Smooth muscle cell of trachea (primary cell): ENCODE measurements at places on chromosomes 5 and 9. TPM values are rescaled to one million over a fixed set of nuclear protein-coding genes. Genes with fewer than 3 reads are reported as not detected.

ACTBL2 gene
- not detected in 2 replicates for total RNA-seq

ANKRD55 gene
- under 0.01 TPM in 1 of 2 replicates, not detected in the other for total RNA-seq

CCL27 gene
- 0.15 and 0.17 TPM in 2 replicates for total RNA-seq

BASP1 gene
- total RNA-seq = 112 and 163 TPM in 2 replicates

IRX4 gene
- total RNA-seq = 0.15 TPM in 1 of 2 replicates, not detected in the other

TMEM215 gene
- not detected in 2 replicates for total RNA-seq

PRRX2 gene
- 44.4 and 50.0 TPM in 2 replicates for total RNA-seq

LRSAM1 gene
- 19.6 and 21.2 TPM in 2 replicates for total RNA-seq

UGT3A2 gene
- not detected in 2 replicates for total RNA-seq

SOWAHA gene
- total RNA-seq = 0.15 and 0.17 TPM in 2 replicates

SPINK6 gene
- total RNA-seq = not detected in 2 replicates

ZDHHC11 gene
- 0.87 and 2.8 TPM in 2 replicates for total RNA-seq

SLC4A9 gene
- not detected in 2 replicates for total RNA-seq

PPP1R26 gene
- 6.7 and 10.3 TPM in 2 replicates for total RNA-seq

LCN15 gene
- under 0.01 TPM in 1 of 2 replicates, not detected in the other for total RNA-seq

PCDHB13 gene
- under 0.01 and 1.3 TPM in 2 replicates for total RNA-seq

NRG2 gene
- total RNA-seq = 0.66 and 0.73 TPM in 2 replicates

DAPK1 gene
- 2.9 and 10.3 TPM in 2 replicates for total RNA-seq

C9orf50 gene
- total RNA-seq = 0.17 and 0.44 TPM in 2 replicates

DPM2 gene
- total RNA-seq = 9.6 and 11.9 TPM in 2 replicates

DNAJA1 gene
- 94.6 and 102 TPM in 2 replicates for total RNA-seq

GARIN3 gene
- not detected in 2 replicates for total RNA-seq

OR1Q1 gene
- total RNA-seq = not detected in 2 replicates

FBP2 gene
- not detected in 2 replicates for total RNA-seq

DRD1 gene
- total RNA-seq = under 0.01 TPM in 1 of 2 replicates, not detected in the other

FAT2 gene
- under 0.01 and 0.58 TPM in 2 replicates for total RNA-seq

FOXD4L6 gene
- not detected in 2 replicates for total RNA-seq

TCOF1 gene
- 13.2 and 15.2 TPM in 2 replicates for total RNA-seq

TERT gene
- total RNA-seq = not detected in 2 replicates

IFNK gene
- total RNA-seq = not detected in 2 replicates

ARHGEF28 gene
- total RNA-seq = 19.0 and 32.6 TPM in 2 replicates

NDFIP1 gene
- total RNA-seq = 107 and 127 TPM in 2 replicates

GFPT2 gene
- 44.7 and 67.6 TPM in 2 replicates for total RNA-seq

AK6 gene
- 20.7 and 30.8 TPM in 2 replicates for total RNA-seq

IL17B gene
- not detected in 2 replicates for total RNA-seq

CAVIN4 gene
- 1.2 and 1.7 TPM in 2 replicates for total RNA-seq

ADAMTS2 gene
- total RNA-seq = 50.3 and 76.6 TPM in 2 replicates

ZNF474 gene
- total RNA-seq = 0.33 TPM in 1 of 2 replicates, not detected in the other

CCNO gene
- 0.17 TPM in 1 of 2 replicates, not detected in the other for total RNA-seq

IL9 gene
- total RNA-seq = not detected in 2 replicates

GHR gene
- total RNA-seq = 2.8 and 3.5 TPM in 2 replicates

MZB1 gene
- total RNA-seq = not detected in 2 replicates

FOXI1 gene
- total RNA-seq = not detected in 2 replicates

ADAMTS19 gene
- 0.33 and 0.73 TPM in 2 replicates for total RNA-seq

NR3C1 gene
- total RNA-seq = 102 and 122 TPM in 2 replicates

NME5 gene
- total RNA-seq = 2.6 and 2.8 TPM in 2 replicates
